ENCODE measurements at places on chromosomes 1 and 21.

DNA sequence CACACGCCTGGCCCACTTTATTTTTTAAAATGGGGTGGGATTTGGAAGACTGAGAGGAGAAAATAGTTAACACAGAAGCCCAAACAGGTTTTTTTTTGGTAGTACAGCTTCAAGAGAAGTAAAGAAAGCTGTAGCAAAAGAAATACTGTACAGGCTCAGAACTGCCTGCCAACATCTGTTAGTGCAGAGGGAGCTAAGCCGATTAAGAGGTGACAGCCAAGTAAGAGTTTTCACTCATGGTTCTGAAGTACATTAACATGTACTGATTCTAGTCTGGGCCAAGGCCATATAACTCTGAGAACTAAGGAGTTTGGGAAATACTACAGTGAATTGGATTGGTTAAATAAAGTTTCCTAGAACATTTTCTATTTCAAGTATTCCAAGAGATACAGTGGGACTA is 51.6 kb downstream of the EIF2B3 start:
- H3K27me3 ChIP-seq = no peaks in the 10 kb centered on the region
- no peaks in the 10 kb centered on the region for H3K4me1 ChIP-seq
- peaks cover 3% of the 10 kb centered on the region for H3K36me3 ChIP-seq

DNA sequence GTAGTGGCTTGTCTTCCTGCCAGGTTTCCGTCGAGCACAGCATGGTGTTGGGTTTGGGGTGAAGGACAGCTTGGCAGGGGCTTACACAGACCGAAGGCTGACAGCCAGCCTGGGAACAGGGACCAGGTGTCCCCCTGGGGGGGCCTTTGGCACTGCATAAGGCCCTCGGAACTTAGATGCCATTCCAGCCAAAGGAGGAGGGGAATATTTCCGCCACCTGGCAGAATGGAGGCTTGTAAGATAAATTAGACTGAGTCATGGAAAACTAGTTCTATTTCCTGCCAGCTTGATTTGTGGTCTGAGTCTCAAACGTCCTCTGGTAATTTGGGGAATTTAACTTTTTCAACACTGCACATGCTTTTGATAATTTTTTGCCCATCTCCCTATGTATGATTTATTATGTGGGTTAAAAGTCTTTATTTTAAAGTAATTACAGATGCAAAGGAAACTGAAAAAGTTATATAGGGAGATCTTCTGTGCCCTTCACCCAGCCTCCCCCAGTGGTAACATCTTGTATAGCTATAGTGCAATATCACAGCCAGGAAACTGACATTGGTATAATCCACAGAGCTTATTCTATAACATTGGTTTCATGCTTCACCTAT is 11.5 kb upstream of the TMEM51 start:
- H3K27ac ChIP-seq = no peak overlapping the region
- H3K27me3 ChIP-seq = peaks cover 44% of the 10 kb centered on the region
- H3K36me3 ChIP-seq = no peaks in the 10 kb centered on the region
- DNase-seq = no peak

DNA sequence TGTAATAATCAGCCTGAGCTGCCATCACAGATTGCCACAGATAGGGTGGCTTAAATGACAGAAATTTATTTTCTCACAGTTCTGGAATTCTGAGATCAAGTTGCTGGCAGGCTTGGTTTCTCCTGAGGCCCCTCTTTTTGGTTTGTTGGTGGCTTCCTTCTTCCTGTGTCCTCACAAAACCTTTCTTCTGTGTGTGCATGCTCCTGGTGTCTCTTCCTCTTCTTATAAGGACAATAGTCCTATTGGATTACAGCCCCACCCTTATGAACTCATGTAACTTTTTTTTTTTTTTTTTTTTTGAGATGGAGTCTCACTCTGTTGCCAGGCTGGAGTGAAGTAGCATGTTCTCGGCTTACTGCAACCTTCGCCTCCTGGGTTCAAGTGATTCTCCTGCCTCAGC is 41.0 kb upstream of the F3 start:
- no peaks in the 10 kb centered on the region for H3K4me1 ChIP-seq
- no peak overlapping the region for H3K27ac ChIP-seq
- H3K27me3 ChIP-seq = peaks cover 20% of the 10 kb centered on the region
- no peak for DNase-seq
- no peak overlapping the region for H3K4me3 ChIP-seq

GRCh38 chr1:13748610-13749505 is 48.9 kb downstream of the PRDM2 start:
- H3K4me1 ChIP-seq = peaks cover 39% of the 10 kb centered on the region
- H3K27ac ChIP-seq = peak overlapping the region; percentile 92
- H3K27me3 ChIP-seq = no peaks in the 10 kb centered on the region
- DNase-seq = peak; percentile 92

GRCh38 chr1:6544831-6545230 is 9.5 kb downstream of the NOL9 start:
- no peak for DNase-seq
- no peak overlapping the region for H3K4me3 ChIP-seq
- peaks cover 62% of the 10 kb centered on the region for H3K36me3 ChIP-seq
- peaks cover 23% of the 10 kb centered on the region for H3K4me1 ChIP-seq
- peak overlapping the region; percentile 23 for H3K27ac ChIP-seq
- no peaks in the 10 kb centered on the region for H3K27me3 ChIP-seq

GRCh38 chr1:88736633-88737248 is 52.7 kb downstream of the PKN2 start:
- DNase-seq = no peak
- no peak overlapping the region for H3K27ac ChIP-seq
- H3K27me3 ChIP-seq = no peaks in the 10 kb centered on the region

DNA sequence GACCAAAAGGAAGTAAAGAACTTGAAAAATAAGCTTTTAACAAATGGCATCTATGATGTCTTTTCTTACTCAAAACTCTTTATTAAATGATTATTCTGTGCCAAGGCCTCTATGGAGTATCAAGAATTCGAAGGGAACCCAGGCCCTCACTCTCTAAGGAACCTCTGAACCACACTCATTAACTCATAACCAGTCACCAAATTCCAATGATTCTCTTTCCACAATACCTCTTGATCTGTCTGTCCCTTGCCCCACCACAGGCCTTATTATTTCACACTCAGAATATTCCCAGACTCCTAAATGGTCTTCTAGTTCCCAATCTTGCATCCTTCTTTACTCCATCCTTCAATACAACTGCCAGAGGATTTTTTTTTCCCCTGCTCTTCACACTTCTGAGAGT is 37.0 kb downstream of the PCSK9 start:
- peak overlapping the region; percentile 8 for H3K27ac ChIP-seq
- H3K36me3 ChIP-seq = peaks cover 78% of the 10 kb centered on the region
- no peaks in the 10 kb centered on the region for H3K27me3 ChIP-seq
- H3K4me1 ChIP-seq = peaks cover 42% of the 10 kb centered on the region
- no peak for DNase-seq

GRCh38 chr1:39701049-39701439 is 9.8 kb upstream of the HPCAL4 start:
- no peak overlapping the region for H3K27ac ChIP-seq
- H3K27me3 ChIP-seq = peaks cover 39% of the 10 kb centered on the region
- H3K4me1 ChIP-seq = no peaks in the 10 kb centered on the region
- no peak for DNase-seq

DNA sequence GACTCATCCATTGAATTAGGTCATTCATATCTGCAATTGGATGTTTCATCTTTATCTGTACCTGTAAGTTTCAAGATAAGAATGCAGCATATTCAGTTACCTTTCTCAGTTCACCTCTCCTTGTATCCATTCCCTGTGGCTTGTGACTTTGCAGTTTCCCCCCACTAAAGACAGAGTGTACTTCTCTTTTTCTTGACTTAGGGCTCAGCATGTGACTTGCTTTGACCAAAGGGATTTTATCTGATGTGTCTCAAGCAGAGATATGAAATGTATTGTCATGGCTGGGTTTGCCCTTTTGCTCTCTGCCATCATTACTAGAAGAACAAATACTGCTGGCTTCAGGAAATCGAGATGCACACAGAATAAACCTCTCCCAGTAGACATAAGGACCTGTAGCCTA is 754.8 kb downstream of the ADGRL2 start:
- no peaks in the 10 kb centered on the region for H3K36me3 ChIP-seq
- H3K27ac ChIP-seq = no peak overlapping the region
- H3K27me3 ChIP-seq = no peaks in the 10 kb centered on the region
- no peak overlapping the region for H3K4me3 ChIP-seq
- no peak for DNase-seq

DNA sequence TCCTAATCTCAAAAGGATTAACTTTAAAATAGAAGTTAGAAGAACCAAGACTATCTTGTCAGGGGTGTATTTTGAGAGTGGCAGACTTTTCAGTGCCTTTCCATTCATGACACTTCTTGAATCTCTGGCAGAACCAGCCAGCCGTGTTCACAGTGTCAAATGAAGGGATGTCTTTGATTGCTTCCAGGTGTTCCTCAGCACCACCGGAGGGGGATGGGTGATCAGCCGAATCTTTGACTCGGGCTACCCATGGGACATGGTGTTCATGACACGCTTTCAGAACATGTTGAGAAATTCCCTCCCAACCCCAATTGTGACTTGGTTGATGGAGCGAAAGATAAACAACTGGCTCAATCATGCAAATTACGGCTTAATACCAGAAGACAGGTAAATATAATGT is 32.3 kb downstream of the FMO1 start:
- no peak overlapping the region for H3K4me3 ChIP-seq
- H3K36me3 ChIP-seq = no peaks in the 10 kb centered on the region
- H3K27ac ChIP-seq = no peak overlapping the region
- DNase-seq = no peak
- H3K27me3 ChIP-seq = peaks cover 32% of the 10 kb centered on the region

DNA sequence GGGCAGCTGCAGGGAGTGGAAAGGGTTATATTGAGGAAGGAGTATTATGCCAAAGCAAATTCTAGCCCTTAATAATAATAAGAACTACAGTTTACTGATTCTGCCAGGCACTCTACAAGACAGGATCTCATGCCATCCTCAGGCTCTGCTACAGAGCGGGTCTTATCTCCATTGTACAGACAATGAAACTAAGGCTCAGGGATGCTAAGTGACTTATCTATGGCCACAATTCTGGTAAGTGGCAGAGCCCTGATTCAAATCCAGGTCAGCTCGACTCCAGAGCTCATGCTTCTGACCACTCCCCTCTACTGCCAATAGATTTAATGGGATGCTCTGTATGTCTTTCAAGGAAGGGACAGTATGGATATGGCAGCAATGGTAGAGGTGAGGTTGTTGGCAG is 146.1 kb upstream of the CD34 start:
- H3K27me3 ChIP-seq = peaks cover 27% of the 10 kb centered on the region
- DNase-seq = no peak
- no peak overlapping the region for H3K27ac ChIP-seq
- no peaks in the 10 kb centered on the region for H3K36me3 ChIP-seq
- peaks cover 4% of the 10 kb centered on the region for H3K4me1 ChIP-seq

DNA sequence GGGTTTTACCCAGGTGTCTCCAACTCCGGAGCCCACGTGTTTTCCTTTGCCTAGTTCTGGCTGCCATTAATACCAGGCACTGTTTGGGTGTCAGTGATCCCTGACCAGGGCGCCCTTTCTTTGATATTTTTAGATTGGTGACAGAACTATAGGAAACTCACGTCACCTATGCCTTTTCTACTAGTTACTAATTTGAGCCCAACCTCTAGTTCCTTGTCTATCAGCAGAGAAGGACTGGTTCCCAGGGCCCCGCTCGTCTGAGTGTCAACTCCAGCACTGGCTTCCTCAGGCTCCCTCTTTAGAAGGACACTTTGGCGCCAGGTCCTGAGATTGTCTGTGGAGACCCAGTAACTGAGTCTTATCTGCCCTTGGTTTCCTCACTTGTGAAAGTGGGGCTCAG is 9.4 kb downstream of the MFN2 start:
- H3K27me3 ChIP-seq = no peaks in the 10 kb centered on the region
- H3K27ac ChIP-seq = no peak overlapping the region
- no peak for DNase-seq
- H3K4me1 ChIP-seq = peaks cover 3% of the 10 kb centered on the region

DNA sequence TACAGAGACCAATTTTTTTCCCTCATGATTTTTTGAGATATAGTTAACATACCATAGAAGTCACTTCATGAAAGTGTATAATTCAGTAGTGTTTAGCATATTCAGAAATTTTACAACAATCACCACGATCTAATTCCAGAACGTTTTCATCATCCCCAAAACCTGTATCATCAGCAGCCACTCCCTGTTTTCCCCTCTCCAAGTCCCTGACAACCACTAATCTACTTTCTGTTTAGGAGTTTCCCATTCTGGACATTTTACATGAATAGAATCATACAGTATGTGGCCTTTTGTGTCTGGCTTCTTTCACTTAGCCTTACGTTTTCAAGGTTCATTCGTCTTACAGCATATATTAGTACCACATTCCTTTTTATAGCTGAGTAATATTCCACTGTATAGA is 204.2 kb upstream of the PLD5 start:
- DNase-seq = no peak
- no peaks in the 10 kb centered on the region for H3K36me3 ChIP-seq
- H3K27ac ChIP-seq = no peak overlapping the region
- no peaks in the 10 kb centered on the region for H3K4me1 ChIP-seq
- no peaks in the 10 kb centered on the region for H3K27me3 ChIP-seq

DNA sequence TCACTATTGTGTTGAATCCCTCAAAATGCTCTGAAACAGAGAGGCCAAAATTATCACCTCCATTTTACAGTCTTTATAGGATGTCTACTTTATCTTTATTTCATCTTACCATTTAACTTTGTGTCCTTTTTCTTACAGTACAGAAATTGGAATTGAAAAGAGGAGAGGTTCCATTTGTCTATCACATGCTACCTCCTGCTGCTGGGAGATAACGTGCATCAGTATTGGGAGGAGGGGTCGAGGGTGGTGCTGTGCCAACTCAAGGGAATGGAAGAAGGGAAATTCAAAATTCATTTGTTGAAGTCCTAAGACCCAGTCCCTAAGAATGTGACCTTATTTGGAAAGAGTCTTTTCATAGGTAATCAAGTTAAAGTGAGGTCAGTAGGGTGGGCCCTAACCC is 85.3 kb downstream of the HHIPL2 start:
- H3K36me3 ChIP-seq = no peaks in the 10 kb centered on the region
- peaks cover 10% of the 10 kb centered on the region for H3K4me1 ChIP-seq
- peaks cover 19% of the 10 kb centered on the region for H3K27me3 ChIP-seq
- no peak overlapping the region for H3K27ac ChIP-seq
- H3K4me3 ChIP-seq = no peak overlapping the region
- no peak for DNase-seq

DNA sequence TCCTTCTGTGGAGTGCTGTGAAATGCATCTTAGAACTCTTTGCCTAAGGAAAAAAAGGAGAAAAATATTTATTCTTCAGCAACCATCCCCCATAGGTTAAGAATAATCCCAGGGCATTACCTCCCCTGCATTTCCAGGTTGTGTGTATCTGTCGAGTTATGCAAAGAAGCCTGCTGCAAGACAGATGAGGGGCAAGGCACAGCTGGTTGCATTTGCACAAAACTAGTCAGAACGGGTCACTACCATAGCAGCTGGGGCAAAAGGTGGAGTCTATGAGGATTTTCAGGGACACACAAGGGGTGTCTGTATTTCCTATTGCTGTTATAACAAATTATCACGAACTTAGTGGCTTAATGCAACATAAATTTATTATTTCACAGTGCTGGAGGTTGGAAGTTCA is 443.4 kb upstream of the C1orf87 start:
- H3K27ac ChIP-seq = no peak overlapping the region
- DNase-seq = no peak
- H3K36me3 ChIP-seq = no peaks in the 10 kb centered on the region
- H3K27me3 ChIP-seq = no peaks in the 10 kb centered on the region

- H3K27me3 ChIP-seq = peaks cover 1% of the 10 kb centered on the region
- H3K27ac ChIP-seq = no peak overlapping the region
- H3K4me1 ChIP-seq = no peaks in the 10 kb centered on the region
Measured at GRCh38 chr1:6127587-6128163, 52.4 kb downstream of the CHD5 start.
